ENCODE measurements at places on chromosomes 13 and 19. TPM values are rescaled to one million over a fixed set of nuclear protein-coding genes. Genes with fewer than 3 reads are reported as not detected.
A peak's percentile ranks its signal among the peaks of the same experiment; 100 is the strongest.

DNA sequence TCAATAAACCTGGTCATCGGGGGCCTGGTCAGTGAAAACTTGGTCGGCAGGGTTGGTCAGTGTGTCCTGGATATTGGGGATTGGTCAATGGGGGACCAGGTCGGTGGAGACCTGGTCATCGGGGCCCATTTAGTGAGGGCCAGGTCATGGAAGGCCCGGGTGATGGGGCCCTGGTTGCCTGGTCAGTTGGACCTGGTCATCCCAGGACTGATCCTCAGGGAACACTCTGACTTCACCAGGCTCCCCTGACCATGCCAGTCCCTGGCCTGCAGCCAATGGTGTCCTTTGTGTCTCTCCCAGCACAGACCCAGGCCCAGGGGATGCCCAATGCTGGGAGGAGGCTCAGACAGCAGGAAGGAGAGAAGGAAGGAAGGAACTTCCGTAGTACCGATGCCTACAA, 42.1 kb upstream of the TPM4 start:
- no peak for DNase-seq

DNA sequence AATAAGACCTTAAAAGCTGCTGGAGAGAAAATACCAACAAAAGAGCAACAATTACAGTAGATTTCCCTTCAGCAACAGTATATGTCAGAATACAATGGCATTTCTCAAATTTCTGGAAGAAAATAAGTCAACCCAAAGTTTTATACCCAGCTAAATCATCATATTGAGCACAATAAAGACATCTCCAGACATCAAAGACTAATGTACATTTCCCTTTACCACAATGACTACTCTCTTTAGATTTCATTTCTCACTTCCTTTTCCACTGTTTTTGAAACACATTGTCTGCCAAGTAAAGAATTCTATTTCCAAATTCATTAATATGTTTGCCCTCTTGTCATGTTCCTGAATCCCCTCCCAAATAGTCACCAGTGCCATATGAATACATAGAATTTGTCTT, 111.4 kb downstream of the POU4F1 start:
- DNase-seq, result no peak

DNA sequence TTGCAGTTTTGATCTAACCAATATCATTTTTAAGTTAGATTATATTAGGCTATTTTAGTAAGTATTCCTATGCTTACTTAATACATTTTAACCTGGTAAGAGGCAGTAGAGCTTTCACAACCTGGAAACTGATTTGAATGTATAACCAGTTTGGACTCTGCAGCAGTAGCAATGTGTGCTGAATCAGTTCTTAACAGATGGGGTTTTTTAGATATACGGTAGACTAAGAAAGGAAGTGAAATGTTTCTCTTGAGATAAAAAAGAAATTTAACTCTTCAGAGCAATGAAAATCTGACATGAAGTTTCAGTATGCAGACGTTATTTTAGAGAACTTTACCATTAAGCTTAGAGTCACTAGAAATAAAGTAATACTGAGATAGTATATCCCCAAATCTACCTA, 2.7 kb downstream of the NBEA start:
- DNase-seq, result no peak

- DNase-seq, result peak; percentile 79
Measured at GRCh38 chr13:112719016-112719415, 29.2 kb downstream of the ATP11A start.

- no peak for DNase-seq
Measured at GRCh38 chr13:48648446-48648845, 5.3 kb upstream of the CYSLTR2 start.

GRCh38 chr13:67554286-67554685, 324.1 kb upstream of the PCDH9 start:
- peak; percentile 86 for DNase-seq

DNA sequence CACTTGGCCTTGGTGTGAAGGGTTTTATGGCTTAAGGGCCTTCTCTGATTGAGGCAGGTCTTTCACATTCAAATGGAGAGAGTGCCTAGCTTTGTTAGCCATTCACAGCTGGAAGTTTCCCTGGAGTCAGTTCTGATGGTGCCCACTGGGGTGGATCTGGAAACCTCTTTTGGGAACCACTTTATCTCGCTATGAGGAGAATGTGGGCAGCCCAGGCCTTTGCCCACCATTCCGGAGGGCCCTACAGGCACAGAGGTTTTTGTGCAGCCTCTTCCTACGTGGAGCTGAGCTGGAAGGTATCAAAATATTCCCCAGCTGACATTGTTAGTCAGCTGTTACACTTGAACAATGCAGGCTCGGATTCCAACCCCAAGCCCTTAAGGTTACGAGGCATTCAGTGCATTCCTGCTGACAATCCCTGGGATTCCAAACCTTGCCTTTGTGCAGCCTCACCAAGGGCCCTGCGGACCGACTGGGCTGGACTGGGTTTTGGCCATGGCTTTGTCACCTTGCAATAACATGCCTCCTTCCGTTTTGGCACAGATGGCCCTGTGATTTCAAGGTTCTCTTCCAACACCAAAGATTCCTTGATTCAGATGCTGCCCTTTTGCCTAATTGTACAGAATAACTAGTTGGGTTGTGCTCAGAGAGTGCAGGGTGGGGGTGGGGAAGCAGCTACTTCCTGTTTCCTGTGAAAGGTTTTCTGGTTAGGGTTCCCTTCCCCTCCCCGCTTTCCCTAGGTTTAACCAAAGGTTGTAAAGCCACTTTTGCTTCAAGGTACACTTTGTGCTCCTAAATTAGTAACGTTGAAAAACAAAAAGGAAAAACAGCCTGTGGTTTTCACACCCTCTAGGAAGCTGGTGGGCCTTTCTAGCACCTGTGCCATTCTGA, 27.0 kb downstream of the SAE1 start:
- peak; percentile 51 for DNase-seq

DNA sequence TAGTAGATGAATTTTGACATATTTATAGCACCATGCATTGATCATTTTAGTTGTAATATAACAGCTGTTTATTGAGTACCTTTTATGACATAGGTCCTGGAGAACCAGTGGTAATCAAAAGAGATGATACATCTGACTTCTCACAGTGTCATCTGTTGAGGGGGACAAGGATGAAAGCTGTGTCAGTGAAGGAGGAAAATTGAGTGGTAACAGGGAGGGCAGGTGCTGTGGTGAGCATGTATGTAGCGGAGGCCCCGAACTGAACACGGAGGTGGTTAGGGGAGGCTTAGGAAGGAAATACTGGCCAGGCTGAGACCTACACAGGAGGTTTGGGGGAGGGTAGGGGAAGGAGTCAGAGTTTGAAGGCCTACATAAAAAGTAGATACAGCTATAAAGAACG, 199.7 kb downstream of the GGACT start:
- no peak for DNase-seq

DNA sequence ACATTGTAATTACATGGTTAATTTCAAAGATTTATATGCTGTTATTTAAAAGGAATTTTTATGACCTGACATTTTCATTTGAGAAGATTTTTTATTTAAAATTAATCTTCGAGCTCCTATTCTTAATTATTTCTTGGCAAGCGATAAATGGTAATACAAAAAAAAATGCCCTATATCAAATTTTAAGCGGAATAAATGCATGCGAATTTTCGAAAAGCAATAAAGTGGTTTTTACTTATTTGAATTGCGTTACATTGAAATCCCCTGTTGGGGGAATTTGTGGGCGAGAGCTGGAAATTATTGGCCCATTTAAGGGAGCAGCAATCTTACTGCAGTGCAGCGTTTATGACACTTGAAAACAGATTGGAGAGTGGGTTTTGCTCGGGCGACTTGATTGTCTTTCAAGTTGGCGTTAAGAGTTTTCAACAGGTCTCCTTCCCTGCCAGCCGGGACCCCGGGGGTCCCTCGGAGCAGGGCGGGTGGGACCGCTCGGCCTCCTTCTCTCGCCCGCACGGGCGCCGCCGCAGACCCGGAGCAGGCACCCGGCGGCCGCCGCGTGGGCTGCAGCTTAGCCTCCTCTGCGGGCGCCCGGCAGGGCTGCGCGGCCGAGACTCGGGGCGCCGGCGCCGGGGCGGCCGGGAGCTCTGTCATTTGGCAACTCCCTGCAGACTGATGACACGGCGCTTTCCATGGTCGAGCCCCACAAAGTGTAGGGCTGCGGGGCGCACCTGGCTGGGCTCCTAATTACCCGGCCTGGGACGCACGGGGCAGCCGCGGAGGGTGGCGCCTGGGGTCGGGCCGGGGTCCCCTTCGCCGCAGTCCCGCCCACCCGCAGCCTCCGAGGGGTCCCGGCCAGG, 255.1 kb upstream of the SOX21 start:
- DNase-seq, result peak; percentile 20

- DNase-seq, result peak; percentile 46
Measured at GRCh38 chr13:44174769-44175425, 198.7 kb upstream of the SERP2 start.

- peak; percentile 44 for DNase-seq
Measured at GRCh38 chr13:62176051-62176450, 760.4 kb upstream of the PCDH20 start.

DNA sequence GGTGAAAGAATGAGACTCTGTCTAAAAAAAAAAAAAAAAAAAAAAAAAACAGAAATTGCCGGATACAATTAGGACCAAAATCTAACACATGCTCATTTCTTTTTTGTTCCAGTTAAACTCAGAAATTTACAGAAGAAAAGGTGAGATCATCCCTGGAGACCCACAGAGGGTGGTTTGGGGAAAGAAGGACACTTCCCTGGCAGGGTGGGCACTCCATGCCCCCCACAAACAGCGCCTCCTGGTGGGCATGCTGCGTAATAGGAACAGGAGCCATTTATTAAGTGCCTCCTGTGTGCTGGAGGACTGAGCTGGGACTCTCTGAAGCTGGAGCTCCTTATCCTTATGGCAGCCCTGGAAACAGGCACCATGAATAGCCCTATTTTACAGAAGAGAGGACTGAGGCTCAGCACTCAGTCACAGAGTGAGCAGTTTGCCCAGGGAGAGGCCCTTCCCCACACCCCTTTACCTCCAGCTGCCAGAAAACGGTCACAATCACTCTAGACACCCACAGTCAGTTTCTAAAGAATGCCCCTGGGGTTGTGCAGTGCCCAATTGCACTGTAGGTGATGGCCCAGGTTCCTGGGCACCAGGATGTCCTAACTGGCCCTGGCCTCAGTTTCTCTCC, 10.1 kb downstream of the C19orf38 start:
- DNase-seq, result peak; percentile 33

DNA sequence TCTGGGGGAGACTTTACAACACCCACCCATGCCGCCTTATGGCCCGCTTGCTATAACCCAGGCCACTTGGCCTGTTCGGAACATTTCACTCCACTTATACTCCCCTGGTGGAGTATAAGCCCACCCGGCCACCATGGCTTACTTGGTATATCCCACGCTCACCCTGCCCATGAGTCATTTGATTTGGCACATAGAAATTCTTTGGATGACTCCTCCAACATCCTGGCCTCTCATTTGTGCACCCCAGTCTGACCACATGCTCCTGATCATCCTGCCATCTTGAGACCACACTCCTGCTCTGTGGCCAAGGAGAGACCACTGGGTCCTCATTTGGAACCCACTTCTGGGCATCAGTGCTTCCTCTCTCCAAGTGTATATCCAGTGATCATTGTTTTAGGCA, 5.2 kb downstream of the SPACA6 start:
- DNase-seq, result peak; percentile 69

- no peak for DNase-seq
Measured at GRCh38 chr13:87837522-87837921, 166.4 kb downstream of the SLITRK5 start.

DNA sequence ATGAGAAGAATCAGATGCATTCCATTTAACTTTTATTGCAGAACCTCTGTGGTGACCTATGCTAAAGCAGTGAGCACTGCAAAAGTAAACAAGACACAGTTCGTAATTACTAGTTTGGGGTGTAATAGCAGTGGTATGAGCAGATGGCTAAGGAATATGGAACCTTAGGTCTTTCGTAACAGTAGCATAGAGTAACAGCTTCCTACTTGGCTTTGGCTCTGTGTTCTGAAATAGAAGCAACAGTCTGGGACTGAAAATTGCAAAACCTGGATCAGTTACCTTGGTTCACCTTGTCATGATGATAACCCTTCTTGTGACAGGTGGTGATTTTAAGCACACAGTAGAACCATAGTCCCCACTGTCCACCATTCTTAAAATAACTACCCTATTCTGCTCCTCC, 303.4 kb downstream of the GPC6 start:
- no peak for DNase-seq

GRCh38 chr19:14410091-14411051, 8.8 kb downstream of the DDX39A start:
- DNase-seq, result no peak

- no peak for DNase-seq
Measured at GRCh38 chr19:33644284-33644836, 22.6 kb downstream of the CHST8 start.

DNA sequence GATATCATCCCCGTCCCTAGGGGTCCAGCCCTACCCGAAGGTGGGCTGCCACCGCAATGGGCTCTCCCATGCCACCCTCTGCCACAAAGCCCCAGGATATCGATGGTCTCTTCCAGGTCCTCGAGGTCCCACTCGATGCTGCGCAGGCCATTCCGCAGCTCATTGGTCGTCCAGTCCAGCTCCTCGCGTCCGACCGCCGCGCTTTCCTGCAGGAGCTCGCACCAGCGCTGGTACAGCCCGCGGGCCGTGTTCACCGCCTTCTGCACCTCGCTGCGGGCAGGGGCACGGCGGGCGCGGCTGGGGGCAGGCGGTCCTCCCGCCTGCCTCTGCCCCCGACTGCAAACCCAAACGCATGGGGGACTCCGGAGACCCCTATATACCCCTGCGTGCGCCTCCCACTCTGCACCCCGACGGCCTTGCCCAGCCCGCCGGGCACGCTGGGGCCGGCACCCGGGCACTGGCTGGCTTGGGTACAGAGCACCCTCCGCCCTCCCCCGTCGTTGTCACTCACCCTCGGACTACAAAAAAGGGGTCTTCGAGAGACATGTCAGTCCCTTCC, 468 bp downstream of the STX10 start:
- peak; percentile 27 for DNase-seq

- no peak for DNase-seq
Measured at GRCh38 chr19:55136399-55137102, 12.5 kb downstream of the TNNT1 start.

GRCh38 chr13:49545661-49546060, 39.7 kb downstream of the RCBTB1 start:
- no peak for DNase-seq

ZNF846 gene
- total RNA-seq, result 11.8 TPM

ZNF709 gene
- total RNA-seq, result 4.8 TPM

PRRG2 gene
- total RNA-seq, result 0.17 TPM

FGF14 gene
- total RNA-seq, result 7.8 TPM

MEIOSIN gene
- total RNA-seq, result not detected

OVOL3 gene
- not detected for total RNA-seq

PNMA8B gene
- total RNA-seq, result 1.7 TPM

KLK4 gene
- total RNA-seq, result not detected

RFPL4AL1 gene
- not detected for total RNA-seq

SCGB2B2 gene
- total RNA-seq, result 0.50 TPM

KLC3 gene
- 0.17 TPM for total RNA-seq

PTGER1 gene
- 9.7 TPM for total RNA-seq

FAM83E gene
- total RNA-seq, result 1.0 TPM

All from fibroblast of lung (primary cell).